HEK293T (cell line): ENCODE measurements at places on chromosomes 11 and 22.

DNA sequence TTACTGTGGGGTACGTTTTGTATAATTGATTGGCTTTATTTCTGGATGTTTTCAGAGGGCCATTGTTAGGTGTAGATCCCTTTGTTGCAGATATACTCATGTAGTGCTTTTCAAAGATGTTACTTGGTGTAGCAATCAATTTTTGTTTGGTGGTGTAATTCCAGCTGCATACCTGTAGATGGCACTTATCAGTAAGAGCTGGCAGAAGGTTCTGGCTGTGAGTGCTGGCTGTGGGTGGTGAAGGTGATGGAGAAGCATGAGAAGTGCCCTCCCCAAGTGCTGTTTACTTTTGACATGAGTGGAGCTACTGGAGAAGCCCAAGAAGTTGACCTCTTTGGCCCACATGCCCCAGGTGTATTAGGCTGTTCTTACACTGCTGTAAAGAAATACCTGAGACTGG is 1074.9 kb downstream of the FAM181B start:
- peak; percentile 29 for DNase-seq

GRCh38 chr11:72460091-72460647 is 25.8 kb upstream of the CLPB start:
- DNase-seq: no peak

GRCh38 chr11:12430351-12430750 is 53.0 kb downstream of the PARVA start:
- no peak for DNase-seq

GRCh38 chr11:90426442-90426841 is 203.6 kb upstream of the CHORDC1 start:
- no peak for DNase-seq

DNA sequence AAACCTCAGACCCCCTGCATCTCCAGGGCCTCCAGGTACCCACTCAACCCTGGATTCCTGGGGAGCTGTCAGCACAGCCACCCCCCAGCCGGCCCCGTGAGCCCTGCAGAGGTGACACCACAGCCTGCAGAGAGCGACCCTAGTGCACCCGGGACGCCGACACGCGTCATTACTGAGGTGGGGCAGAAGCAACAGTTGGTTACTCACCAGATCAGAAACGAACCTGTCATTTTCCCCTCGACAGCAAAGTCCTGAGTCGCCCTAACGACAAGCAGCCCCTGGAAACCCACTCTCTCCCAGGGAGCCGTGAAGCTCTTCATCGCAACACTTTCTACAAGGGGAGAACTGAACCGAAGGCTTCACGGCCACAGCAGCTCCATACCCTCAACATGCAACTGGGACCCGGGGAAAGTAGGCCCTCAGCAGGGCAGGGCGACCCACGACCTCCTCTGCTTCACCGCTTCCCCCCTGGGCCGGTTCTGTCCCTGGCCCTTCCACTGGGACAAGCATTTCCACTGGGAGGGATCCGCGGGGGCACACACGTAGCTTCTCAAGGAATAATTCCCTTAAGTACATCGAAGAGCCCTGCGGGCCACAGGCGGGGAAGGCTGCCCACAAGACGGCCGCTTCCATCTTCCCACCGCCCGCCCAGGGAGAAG is 1.6 kb downstream of the BRD1 start:
- no peak for DNase-seq

DNA sequence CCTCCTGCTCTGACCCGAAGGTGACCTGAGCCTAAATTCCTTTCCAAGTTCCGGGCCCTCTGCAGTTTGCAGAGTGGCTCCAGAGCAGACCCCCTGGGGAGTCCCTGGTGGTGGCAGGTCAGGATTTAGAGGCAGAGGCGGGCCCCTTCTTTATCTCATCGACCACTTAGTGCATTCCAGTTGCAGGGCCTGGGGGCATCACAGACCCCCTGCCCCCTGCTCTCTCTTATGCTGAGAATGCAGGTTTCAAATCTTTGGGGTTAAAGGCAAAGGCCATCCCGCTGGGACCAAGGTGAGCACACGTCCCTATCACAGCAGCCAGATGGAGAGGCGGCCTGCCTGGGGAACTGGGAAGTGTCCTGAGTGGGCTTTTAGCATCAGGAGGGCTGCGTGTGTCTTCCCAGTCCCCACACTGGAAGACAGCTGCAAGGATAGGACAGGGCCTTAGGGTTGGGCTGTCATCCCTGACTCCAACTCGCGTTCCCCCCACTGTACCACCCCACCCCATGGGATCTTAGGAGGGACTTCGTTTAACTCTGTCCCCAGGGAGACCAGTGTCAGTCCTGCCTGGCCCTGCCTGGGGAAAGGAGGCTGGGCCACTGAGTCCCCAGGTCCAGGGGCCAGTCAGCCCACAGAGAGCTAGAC is 11.3 kb downstream of the DERL3 start:
- no peak for DNase-seq

GRCh38 chr11:68503251-68503687 is 42.7 kb downstream of the PPP6R3 start:
- DNase-seq: no peak

DNA sequence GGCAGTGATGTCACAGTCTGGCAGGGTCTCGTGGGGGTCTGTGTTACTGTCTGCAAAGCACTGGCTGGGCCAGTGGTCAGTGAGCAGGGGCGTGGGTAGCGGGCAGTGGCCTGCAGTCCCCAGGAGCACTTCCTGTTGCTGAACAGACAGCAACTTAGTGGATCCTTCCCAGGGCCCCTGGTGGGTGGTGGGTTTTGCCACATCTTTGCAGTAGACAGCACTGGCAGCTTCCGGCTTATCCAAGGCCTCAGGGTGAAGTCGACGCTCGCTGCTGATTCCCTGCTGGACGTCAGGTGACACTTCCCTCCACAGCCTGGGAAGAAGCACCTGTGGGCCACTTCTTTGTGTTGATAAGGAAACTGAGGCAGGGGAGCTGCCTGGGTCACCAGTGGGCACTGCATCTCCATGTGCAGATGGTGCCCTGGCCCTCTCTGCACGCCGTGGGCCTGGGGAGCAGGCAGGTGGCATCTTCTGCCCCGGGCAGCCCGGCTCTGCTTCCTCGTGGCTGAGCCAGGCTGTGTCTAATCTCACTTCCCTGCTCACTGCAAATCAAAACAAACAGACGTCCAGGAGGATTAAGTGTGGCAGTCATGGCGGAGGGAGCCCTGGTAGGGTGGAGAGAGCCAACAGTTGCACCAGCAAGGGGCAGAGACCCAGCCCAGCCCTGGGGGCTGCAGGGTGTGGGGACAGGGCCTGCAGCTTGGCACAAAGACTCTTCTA is 79.8 kb downstream of the KCNQ1 start:
- DNase-seq: no peak
